Hindlimb muscle (tissue), 1 donor: ENCODE measurements at places on chromosomes 11 and 22. TPM values are rescaled to one million over a fixed set of nuclear protein-coding genes. Genes with fewer than 3 reads are reported as not detected.

GRCh38 chr11:10317151-10317755, 12.4 kb downstream of the ADM start:
- no peak for DNase-seq

GRCh38 chr11:125304136-125304535, 139.6 kb downstream of the PKNOX2 start:
- no peak for DNase-seq

GRCh38 chr22:45887202-45888131, 89.5 kb downstream of the WNT7B start:
- DNase-seq: no peak

DNA sequence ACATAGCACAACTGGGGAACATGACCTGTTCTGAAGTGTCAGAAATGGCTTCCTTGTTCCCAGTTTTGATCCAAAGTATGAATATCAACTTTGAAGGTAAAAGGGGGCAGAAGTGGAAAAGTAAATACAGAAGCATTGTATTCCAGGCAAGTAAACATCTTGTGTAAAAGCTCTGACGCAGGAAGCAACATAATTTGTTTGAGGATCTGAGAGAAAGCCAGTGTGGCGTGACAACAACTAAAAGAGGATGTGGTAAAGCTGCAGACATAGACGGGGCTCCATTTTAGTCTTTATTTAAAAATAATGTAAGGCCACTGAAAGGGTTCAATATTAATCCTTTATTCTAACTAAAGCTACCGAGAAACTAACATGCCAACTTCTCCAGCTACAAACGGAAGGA, 310.2 kb downstream of the DLG2 start:
- DNase-seq: no peak

DNA sequence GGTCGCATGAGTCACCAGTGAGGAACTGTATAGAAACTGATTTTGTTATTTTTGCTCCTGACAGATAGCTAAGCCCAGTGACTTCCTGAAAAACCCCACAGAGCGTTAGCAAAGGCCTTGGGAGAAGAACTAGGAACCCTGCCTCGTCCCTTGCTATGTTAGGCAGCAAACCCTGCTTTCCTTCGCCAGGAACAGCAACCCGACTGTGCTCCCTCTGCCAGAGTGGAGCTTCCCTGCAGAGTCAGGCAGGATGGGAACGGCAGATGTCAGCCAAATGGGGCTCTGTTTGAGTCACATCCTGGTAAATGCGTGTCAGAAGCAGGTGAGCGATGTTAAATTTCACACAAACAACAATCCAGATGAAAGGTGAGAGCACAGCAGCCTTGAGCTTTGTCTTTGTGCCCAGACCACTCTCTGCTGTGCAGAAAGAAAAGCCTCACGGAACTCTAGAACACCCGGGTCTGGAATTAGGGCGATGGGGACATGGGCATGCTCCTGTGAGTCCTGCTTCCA, 186.6 kb downstream of the ADAMTS15 start:
- no peak for DNase-seq

DNA sequence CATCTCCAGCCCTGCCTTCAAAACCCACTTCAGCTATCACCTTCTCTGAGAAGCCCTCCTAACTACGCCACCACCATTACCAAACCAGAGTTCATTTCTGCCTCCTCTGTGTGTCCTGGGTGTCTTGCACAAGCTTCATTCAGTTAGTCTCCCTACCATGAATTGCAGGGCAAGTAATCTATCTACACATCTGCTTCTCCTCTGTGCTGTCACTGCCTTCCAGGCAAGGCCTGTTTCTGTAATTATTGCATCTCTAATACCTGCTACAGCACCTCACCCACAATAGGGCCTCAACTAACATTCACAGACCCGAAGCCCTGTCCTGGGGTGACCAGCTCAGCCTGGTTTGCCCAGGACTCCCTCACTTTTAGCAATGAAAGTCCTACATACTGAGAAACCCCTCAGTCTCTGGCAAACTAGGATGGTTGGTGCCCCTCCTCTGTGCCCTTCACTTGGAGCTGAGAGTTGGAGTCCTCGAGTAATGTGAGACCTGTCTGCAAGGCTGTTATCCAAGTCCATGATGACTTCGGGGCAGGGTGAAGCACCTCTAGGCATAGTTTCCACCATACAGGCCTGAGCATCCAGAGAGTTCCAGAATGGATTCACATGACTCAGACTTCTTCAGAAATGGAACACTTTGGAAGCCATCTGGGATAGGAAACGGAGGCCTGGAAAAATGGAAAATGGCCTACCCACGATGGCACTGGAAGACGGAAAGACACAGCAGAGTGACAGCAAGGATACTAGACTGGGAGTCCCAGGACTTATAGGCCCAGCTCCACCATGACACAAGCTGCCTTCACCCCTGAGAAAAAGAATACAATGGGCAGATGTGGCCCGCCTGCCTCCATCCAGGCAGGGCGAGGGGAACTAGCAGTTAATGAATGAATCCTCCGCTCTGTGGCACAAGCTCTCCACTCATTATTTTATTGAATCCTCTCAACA, 269.3 kb downstream of the BUD13 start:
- DNase-seq: no peak

GRCh38 chr11:1035577-1036283, 788 bp downstream of the MUC6 start:
- no peak for DNase-seq

DNA sequence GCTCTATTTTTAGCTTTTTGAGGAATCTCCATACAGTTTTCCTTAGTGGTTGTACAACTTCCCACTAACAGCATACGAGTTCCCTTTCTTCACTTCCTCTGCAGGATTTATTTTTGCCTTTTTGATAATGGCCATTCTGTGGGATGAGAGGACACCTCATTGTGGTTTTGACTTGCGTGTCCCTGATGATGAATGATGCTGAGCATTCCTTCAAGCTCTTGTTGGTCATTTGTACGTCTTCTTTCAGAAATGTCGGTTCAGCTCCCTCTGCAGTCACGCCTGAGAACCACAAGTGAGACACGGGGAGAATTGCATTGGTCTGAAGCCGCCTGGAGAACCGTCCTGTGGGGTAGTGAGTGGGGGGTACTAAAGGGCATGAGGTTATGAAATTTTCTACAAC, 2.0 kb upstream of the KRTAP5-10 start:
- DNase-seq: no peak

GRCh38 chr11:10349806-10350205, 44.9 kb downstream of the ADM start:
- DNase-seq: no peak

The BCO2 gene
- 5.3 TPM for polyA plus RNA-seq
